ENCODE measurements at places on chromosomes 5 and 9. TPM values are rescaled to one million over a fixed set of nuclear protein-coding genes. Genes with fewer than 3 reads are reported as not detected.

GRCh38 chr5:68562308-68562707 lies 346.8 kb downstream of the PIK3R1 start:
- DNase-seq, result peak; percentile 1

DNA sequence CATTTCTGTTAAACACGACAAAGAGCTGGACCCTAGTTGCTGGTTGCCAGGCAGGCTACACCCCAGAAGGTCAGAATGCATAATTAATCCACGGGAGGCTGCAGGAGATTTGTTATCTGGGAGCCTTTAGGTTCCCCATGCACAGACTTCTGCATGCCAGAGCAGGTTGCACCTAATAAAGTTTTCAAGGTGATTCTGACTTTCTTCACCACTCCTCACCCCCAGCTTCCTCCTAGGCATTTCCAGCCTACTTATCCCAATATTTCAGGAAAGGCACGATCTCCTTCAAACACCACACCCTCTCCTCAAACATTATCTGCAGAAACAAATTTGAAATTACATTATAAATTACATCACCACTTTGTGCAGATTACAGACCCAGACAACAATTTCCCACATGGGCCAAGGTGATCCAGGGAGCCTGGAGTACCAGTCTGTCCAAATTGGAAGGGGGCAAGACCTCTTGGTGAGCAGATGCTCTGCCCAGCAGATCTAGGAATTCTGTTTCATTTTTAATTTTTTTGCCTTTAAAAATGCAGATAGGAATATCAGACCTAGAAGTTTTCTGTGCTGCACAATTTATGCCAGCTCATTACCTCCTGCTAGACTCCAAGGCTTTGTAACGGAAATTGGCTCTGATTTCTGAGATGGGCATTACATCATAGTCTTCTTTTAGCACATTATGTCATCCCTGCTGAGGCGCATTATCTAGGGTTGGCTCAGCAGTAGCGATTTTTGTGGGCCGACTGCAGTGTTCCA lies 363.4 kb upstream of the SLC30A5 start:
- DNase-seq, result peak; percentile 97

DNA sequence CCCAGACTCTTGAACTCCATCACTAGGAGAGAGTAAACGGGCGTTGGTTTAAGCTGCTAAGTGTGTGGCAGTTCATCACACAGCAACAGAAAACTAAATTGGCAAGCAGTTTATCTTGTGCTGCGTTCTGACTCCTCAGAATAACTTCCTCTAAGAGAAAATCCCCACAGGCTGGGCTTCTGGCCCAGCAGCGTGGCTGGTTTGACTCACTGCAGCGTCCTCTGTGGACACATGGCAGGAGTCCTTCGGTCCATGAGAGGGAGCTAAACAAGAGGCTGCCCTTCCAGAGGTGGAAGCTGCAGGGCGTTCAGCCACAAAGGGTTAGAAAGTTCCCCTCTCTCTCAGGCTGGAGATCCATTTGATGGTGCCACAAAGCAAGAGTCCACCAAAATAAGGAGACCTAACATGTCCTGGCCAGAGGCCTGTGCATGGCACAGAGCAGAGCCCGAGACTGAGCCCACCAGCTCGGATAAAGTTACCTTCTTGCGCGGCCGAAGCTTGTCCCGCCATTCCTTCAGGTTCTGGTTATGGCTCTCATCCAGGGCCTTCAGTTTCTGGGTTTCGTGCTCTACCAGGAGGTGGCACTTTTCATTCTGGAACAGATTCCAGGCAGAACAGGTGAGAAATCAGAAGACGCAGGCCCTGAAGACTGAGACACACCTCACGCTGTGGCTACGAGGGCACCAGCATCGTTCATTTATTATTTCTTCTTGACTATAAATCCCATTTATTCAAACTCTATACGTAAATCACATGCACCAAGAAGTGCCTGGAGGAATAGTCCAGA lies 46.2 kb upstream of the FBXW11 start:
- peak; percentile 71 for DNase-seq

- DNase-seq, result peak; percentile 30
Observed at GRCh38 chr5:76404223-76405211, 1.4 kb downstream of the IQGAP2 start.

DNA sequence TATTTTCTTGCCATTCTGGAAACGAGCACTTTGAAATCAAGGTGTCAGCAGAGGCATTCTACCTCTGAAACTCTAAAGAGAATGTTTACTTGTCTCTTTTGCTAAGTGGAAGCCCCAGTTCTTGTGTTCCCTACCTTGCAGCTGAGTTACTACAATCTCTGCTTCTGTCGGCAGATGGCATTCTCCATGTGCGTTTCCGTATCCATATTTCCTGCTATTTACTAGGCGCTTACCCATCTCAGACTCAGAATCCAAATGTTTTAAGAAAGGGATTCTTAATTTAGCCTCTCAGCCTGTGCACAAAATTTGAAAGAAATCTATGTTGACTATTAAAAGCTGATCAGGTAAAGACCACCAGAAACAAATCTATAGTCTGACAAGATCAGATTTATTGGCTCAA lies 221.3 kb upstream of the FTMT start:
- DNase-seq, result no peak

DNA sequence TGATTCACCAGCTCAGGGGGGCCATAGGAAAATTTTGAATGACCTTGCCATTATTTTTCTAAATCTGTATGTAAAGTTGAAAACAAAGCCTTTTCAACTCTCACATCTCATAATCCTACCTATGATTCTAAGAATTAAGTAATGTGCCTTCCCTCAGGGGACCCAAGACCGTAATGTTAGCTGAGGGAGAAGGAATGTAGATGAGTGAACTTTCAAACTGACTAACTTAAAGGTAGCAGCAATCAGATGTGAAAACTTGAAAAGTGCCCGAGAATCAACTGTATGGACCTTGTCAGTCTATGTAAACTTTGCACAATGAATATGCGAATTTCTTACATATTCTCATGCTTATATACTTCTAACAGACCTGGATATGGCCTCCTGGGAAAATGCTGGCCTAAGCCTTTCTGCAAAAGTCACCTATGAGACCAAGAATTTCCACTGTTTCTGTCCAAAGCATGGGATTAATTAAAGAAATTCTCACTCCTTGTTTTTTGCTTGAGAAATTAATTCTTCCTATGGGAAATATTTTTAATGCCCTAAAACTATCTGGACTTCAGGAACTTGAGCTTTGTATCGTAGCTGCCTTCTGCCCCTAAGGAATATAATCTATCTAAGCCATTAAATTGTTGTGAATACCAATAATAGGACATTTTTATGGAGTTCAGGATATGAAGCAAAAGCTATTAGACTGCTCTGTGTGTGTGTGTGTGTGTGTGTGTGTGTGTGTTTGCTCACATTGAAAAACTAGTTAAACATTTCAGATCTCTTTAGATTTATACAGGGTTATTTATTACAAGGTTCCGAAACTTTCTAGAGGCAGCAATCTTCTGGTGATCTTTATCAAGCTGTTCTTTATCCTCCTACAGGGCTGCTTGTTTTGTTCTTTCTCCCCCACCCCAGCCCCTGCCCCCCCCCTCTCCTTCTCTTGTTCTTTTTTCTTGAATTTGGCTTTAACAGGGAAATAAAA lies 169.1 kb upstream of the CLINT1 start:
- DNase-seq, result no peak

DNA sequence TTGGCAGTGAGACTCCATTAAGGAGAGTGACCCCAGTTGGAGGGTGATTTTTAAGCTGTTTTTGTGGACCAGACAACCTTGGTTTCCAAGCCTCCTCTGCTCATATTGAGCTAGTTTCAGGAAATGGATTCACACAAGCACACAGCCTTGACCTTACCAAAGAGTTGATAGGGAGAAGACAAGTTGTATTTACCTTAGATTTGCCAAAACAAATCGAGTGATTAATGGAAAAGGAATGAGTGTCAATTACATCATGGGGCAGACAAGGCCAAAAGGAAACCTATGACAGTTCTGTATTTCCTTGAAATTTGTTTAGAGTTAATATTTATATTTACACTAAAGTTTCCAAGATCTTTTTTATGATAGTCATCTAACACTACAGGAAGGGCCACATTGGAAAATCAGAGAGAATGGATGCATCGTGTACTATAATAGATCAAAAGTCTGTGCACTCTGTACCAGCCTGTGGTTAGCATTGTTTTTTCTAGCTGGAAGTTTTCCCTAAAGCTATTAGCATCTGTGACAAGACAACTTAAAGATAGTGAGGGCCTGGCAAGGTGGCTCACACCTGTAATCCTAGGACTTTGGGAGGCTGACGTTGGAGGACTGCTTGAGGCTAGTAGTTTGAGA lies 86.0 kb upstream of the FER start:
- no peak for DNase-seq

DNA sequence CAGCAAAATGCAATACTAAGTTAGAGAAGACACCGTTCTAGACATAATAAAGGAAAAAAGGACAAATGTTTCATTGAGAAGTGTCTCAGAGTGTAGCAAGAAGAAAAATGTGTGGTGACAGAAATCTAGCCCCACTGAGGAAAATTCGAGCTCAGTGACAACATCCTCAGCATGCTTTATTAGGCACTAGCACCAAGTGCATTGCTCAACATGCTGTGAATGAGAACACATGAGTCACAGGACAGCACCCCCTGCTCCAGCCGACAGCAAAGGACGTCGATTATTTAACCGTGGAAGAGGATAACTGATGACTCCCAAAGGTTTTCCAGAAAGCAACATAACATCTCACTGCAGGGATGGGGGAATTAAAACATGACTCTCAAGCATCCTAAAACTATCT lies 182.7 kb downstream of the GNAQ start:
- DNase-seq, result peak; percentile 11

The ACER2 gene
- total RNA-seq, result 5.2 TPM

The CNTLN gene
- 9.1 TPM for total RNA-seq

GRCh38 chr9:35431467-35431866 lies 58.4 kb upstream of the RUSC2 start:
- no peak for DNase-seq

GRCh38 chr9:13915591-13916301 lies 398.2 kb downstream of the NFIB start:
- DNase-seq, result no peak

DNA sequence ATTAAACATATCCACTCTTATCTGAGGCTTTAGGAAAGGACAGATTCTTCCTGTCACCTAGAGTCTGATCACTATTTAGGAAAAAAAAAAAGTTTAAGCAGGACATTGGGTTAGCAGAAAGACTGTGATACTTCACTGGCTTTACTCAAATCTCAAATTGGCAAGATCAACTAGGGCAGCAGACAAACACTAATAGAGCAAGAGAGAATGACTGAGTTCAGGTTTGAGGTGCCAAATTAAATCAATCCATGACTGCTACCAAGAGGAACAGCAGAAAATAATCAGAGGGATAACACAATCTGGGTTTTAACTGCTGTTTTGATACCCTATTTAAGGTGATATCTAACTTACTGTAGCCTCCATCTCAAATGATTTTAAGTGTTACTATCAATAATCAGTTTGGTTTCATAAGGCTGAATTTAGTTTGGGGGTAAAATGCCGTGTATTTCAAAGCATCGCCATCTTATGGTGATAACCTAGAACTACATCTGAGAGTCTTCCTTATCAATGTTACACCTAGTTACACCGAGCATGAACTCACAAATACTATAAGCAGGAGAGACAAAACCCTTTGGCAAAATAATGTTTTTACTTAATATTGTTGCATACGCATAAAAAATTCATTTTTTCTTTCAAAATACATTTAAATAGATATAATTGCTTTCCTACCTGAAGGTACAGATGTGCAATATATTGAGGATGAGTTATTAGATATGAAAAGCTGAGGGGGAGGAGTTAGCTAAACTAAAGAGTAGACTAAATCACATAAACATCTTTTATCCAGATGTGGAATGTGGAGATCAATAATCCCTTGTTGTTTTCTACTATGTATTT lies 286.4 kb upstream of the CDH12 start:
- peak; percentile 7 for DNase-seq

The PCDHA1 gene
- 0.03 TPM for total RNA-seq

DNA sequence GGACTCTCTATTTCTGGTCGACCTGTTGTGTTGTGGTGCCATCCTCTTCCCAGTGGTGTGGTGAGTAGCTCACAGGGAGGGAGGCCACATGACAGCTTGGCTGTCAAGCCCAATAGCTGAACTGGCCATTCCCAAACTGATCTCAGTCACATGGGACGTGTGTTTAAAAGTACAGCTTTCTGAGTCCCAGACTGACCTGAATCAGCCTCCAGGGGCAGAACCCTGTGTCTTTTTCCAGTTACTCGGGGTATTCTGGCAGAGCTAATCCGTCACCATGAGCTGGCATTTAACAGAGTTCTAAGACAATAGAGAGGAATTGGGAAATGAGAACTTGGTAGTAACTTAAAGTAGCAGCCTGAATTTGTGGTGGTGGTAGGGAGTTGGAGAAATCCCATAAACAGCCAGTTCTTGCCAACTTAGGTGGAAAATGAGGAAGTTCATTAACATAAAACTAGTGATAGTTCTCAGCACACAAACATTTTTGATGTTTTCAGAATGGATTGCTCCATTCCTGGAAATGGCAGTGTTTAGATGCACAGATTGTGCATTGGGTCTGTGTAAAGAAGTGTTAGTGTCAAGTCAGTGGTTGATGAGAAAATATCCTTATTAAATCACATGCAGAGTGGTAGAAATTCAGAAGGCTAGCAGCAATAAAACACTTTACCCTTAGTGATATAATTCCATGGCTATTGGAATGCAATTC lies 50.9 kb downstream of the GPR107 start:
- no peak for DNase-seq

GRCh38 chr9:96015876-96016686 lies 140.6 kb downstream of the ERCC6L2 start:
- no peak for DNase-seq

The ACOT12 gene
- total RNA-seq, result not detected

DNA sequence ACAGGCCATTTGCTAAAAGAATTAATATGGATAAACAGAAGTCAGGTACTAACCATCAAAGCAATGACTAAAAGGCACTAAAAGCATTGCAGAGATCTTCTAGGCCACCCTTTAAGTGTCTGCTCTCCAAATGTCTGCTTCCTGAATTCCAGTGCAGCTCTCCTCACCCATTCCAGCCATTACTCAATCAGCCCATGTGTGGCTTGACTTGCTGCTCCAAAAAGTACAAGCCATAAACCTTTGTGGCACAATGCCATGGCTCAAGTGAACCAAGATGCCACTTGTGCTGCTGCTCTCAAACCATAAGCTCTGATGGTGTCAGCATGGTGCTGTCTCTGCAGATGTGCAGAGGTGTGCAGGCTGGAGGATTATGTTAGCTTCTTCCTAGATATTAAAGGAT lies 290.2 kb upstream of the POU5F2 start:
- DNase-seq, result no peak

GRCh38 chr9:14911046-14911445 lies 818 bp upstream of the FREM1 start:
- peak; percentile 65 for DNase-seq

GRCh38 chr5:169945831-169946261 lies 34.4 kb downstream of the INSYN2B start:
- peak; percentile 32 for DNase-seq

- no peak for DNase-seq
Observed at GRCh38 chr9:87557996-87558395, 60.3 kb downstream of the DAPK1 start.
